Stimulated activated CD8-positive, alpha-beta memory T cell treated with anti-CD3 and anti-CD28 coated beads, Interleukin-4, amount 100 ng/mL, for 1 hour (primary cell): ENCODE measurements at places on chromosomes 16 and 17.

DNA sequence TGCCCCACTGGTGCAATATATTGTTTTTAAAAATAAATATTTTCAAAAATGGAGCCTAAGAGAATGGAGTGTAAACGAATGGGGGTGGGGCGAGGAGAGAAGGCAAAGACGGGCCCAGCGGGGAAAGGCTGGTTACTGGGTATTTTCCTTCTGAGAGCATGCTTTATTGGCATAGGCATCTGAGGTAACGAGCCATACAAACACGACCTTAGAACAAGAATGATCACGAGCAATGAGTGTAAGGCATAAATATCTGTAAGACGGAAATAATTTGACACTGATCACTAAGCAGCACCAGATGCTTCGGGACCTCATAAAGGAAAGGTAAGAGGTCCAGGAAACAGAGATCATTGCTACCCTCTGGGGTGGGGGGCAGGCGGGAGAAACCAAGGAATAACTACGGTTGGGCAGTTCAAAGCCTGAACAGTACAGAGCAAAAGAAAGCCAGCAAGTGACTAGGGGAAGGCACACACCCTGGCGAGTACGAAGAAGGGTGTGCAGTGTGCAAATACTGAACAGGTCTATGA, 959 bp downstream of the SSH2 start:
- no peak for DNase-seq

GRCh38 chr17:13036751-13037150, 18.9 kb upstream of the ELAC2 start:
- no peak for DNase-seq

GRCh38 chr17:73371836-73372235, 60.0 kb upstream of the CDC42EP4 start:
- no peak for DNase-seq

DNA sequence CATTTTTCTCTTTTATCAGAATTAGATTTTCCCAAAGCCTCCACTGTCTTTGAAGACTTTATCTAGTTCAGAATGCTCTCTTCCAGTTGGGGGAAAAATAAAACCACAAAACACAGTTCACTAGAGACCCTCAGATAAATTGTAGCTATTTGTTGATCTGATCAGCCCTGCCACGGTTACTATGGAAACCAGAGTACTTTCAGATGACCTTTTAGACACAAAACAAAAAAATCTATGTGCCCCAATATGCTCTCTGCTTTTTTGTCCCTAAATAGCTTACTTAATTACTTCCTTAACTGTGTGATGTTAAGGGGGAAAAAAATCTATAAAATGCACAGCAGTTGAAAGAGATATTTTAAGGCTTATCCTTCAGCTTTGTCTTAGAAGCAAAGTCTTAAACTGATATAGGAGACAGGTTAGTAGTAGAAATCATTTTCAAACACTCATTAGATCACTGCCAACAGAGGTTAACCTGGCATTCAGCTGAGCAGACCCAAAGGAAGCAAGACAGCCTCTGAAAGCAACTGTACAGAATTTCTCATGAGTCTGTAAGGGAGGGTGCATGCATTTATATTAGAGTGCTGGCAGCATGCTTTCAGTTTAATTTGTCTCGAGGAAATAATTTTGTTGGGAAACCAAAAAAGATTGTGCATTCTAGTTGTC, 129.9 kb upstream of the CACNG5 start:
- DNase-seq: no peak

DNA sequence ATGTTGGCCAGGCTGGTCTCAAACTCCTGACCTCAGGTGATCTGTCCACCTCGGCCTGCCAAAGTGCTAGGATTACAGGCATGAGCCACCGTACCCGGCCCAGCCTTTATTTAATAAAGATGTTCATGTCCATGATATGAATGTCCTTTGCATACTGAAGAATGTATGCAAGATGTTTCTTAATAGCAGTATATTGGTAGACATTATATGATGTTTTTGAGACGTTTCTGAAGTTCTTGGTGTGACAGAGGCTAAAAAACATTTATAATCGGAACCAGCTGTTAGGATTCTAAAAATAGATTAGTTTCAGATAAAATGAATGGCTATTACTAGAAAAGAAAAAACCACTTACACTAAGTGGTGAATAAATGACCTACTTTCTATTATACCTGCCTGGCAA, 11.8 kb downstream of the PDZD9 start:
- no peak for DNase-seq

GRCh38 chr16:22192261-22193062, 13.6 kb upstream of the EEF2K start:
- no peak for DNase-seq

- DNase-seq: no peak
Measured at GRCh38 chr17:37148156-37148555, 199.4 kb downstream of the AATF start.

GRCh38 chr16:87295259-87295658, 21.9 kb downstream of the C16orf95 start:
- DNase-seq: no peak

GRCh38 chr17:15456972-15457722, 10.3 kb downstream of the CDRT4 start:
- no peak for DNase-seq

DNA sequence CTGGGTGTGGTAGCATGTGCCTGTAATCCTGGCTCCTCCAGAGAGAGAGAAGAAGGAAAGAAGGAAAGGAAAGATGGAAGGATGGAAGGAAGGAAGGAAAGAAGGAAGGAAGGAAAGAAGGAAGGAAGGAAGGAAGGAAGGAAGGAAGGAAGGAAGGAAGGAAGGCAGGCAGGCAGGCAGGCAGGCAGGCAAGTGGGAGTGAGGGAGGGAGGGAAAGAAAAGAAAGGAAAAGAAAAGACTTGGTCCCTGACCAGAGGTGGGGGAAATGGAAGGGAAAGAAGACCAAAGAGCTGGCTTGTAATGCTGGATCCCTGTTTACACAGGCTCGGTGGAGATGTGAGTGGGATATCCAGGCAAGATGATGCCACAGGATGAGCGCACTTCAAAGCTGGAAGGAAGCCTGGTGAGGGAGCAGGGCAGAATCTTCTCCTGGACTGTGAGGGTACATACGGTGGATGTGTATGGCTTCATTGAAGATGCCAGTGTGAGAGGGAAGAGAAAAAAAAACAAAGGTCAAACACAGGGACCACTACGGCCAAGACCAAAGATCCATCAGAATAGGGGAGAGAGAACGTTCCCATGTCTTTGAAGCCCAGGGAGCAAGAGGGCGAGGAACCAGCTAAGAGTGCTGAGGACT, 2.1 kb downstream of the CES1 start:
- no peak for DNase-seq

DNA sequence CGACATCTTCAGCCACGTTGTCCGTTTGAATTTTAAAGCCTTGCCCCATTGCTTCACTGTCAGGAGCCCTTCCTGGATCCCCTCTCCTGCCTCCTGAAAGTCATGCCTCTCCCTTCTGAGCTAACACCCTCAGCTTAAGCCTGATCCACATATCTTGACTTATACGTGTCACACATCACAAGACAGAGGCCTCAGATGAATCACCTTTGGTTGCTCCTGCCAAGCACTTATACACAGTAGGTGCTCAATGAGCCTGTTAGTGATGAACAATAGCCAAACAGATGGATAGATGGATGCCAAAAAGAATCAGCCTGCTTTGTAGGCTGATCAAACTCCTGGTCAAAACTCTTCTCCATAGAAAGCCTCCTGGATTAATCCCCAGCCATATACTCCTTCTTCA, 31.8 kb downstream of the PITPNM3 start:
- no peak for DNase-seq

- no peak for DNase-seq
Measured at GRCh38 chr17:78249818-78250806, 18.7 kb downstream of the TMEM235 start.
